Neural progenitor cell (in vitro differentiated cells): ENCODE measurements at places on chromosomes 12 and 14.

- no peak overlapping the region for H3K27ac ChIP-seq
- H3K27me3 ChIP-seq: no peaks in the 10 kb centered on the region
- no peaks in the 10 kb centered on the region for H3K36me3 ChIP-seq
- H3K4me3 ChIP-seq: no peak overlapping the region
Measured at GRCh38 chr12:103665971-103666370, 78.9 kb downstream of the STAB2 start.

GRCh38 chr12:112164011-112164660 lies 38.8 kb downstream of the TRAFD1 start:
- DNase-seq: no peak
- no peaks in the 10 kb centered on the region for H3K4me1 ChIP-seq
- H3K4me3 ChIP-seq: no peak overlapping the region
- H3K27me3 ChIP-seq: no peaks in the 10 kb centered on the region
- no peaks in the 10 kb centered on the region for H3K36me3 ChIP-seq
- no peak overlapping the region for H3K27ac ChIP-seq

DNA sequence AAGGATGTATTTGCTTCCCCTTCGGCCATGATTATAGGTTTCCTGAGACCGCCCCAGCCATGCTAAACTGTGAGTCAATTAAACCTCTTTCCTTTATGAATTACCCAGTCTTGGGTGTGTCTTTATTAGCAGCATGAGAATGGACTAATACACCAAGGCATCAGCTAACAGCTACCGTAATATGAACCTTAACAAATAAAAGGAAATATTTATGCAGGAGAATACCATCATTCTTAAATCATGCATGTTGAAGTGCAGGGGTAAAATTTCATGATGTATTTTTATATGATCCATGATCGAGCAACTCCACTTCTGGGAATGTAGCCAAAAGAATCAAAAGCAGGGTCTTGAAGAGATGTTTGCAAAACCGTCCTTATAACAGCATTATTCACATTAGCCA lies 379.0 kb downstream of the NPAS3 start:
- peaks cover 7% of the 10 kb centered on the region for H3K4me1 ChIP-seq
- H3K36me3 ChIP-seq: no peaks in the 10 kb centered on the region
- no peak overlapping the region for H3K27ac ChIP-seq
- H3K4me3 ChIP-seq: no peak overlapping the region

GRCh38 chr12:19409376-19409775 lies 29.9 kb upstream of the AEBP2 start:
- no peaks in the 10 kb centered on the region for H3K27me3 ChIP-seq
- no peaks in the 10 kb centered on the region for H3K36me3 ChIP-seq
- H3K4me3 ChIP-seq: no peak overlapping the region
- no peak overlapping the region for H3K27ac ChIP-seq
- DNase-seq: no peak

GRCh38 chr12:53568809-53569557 lies 57.2 kb downstream of the ATF7 start:
- H3K4me3 ChIP-seq: no peak overlapping the region
- no peaks in the 10 kb centered on the region for H3K36me3 ChIP-seq
- no peaks in the 10 kb centered on the region for H3K27me3 ChIP-seq
